ENCODE measurements at places on chromosomes 6 and 20.
A peak's percentile ranks its signal among the peaks of the same experiment; 100 is the strongest.

DNA sequence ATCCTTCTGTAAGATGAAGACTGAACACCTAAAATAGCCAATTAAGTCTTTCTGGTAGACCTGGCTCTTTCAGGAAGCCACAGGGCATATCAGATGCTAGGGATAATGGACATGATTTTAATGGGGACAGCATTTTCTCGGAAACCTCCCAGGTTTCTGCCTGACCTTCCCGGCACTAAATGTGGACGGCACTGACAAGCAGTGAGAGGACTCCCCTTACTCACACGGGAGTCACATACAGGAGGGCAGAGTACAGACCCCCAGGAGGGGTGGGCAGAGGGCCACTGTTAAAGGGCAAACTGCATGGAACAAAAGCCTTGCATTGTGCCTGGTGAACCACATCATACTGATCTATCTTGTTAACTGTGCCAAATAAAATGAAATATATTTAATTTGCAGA, 19.9 kb downstream of the PSMG4 start:
- DNase-seq, result no peak

DNA sequence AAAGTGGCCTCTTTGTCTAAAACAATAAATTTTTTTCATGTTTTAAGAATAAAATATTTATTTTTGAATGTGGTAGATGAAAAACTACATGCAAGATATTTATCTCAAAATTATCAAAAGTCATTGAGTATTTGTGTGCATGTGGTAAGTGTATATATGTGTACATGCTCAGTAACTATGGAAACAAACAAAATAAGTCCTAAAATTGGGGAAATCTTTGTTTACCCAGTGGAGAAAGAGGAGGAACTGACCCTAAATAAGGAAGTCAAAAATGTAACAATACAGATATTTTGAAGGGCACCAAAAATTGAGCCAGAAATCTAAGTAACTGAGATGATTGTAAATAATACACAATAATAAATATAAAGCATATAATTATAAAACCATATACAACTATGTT, 639.2 kb downstream of the MAFB start:
- DNase-seq, result no peak

GRCh38 chr6:144292372-144292771, 7.2 kb downstream of the UTRN start:
- no peak for DNase-seq

DNA sequence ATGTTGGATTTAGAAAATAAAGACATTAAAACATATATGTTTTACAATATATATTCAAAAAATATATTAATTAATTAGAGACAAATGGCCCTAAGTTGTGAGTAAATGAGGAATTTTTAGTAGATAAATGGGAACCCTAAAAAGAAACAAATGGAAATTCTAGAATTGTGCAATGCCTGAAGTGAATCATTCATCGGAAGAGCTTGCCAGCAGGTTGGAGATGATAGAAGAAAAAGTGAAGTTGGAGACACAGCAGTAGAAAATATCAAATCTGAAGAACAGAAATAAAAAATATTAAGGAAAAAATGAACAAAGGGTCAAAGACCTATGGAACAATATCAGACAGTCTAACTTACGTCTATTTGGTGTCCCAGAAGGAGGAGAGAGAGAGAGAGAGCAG, 109.4 kb upstream of the NEDD9 start:
- no peak for DNase-seq

- DNase-seq, result peak; percentile 63
Observed at GRCh38 chr20:36808317-36809257, 35.0 kb upstream of the DSN1 start.

DNA sequence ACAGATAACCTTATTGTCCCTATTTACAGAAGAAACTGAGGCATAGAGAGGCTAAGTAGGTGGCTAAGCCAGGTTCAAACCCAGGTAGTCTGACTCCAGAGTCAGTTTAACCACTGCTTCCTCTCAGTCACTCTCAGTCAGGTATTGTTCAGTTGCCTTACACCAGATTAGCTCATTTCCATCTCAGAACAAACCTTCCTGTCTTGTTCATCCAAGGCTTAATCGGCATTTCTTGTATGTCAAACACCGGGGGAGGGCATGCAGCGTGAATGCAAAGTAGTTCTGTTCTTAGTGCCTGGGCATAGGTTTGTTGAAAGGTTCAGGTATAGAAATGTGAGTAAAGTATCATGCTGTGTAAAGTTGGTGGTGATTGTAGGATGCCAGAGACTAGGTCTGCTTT, 51.7 kb downstream of the CTNNBL1 start:
- DNase-seq, result no peak

DNA sequence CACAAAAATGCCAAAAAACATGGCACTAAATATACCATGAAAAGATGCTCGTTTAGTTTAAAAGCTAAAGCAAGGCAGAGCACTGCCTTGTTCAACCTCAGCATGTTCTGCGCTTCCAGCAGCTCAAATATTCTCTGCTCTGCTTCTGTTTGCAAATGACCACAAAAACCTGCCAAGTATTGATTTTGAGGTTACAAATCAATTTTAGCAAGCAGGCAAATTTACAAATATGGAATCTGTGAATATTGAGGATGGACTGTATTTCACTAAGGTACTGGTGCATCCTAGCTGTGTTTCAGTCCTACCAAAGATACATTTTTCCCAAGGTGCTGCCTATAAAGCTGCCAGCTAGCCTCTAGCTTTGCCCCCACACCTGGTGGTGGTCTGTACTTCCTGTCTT, 449.9 kb downstream of the PREX1 start:
- DNase-seq, result no peak

DNA sequence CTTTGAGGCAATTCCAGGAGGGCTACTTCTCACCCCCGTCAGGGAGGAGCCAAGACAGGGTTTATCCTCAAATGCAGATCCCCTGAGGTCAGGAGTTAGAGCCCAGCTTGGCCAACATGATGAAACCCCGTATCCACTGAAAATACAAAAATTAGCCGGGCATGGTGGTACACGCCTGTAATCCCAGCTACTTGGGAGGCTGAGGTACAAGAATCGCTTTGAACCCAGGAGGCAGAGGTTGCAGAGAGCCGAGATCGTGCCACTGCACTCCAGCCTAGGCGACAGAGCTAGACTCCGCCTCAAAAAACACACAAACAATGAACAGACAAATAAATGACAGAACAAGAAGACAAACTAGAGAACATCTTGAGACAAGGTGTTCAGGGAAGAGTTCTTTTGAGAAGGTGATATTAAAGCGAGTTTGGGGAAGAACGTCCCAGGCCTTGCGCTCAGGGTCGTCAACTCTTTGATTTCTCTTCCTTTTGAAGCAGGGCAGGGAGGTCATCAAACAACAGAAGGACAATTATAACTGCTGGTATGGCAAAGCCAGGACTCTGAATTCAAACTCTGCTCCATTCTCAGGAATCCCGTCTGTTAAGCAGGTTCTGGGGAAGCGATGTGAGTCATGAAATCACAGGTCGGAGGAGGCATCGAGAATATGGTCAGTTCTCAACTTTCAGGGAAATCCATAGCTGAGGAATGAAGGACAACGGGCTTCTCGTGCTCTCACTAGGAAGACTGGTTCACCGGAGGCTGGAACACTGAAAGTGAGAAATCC, 1.4 kb upstream of the RALY start:
- no peak for DNase-seq

- DNase-seq, result no peak
Observed at GRCh38 chr6:129923530-129924250, 62.6 kb upstream of the TMEM244 start.

DNA sequence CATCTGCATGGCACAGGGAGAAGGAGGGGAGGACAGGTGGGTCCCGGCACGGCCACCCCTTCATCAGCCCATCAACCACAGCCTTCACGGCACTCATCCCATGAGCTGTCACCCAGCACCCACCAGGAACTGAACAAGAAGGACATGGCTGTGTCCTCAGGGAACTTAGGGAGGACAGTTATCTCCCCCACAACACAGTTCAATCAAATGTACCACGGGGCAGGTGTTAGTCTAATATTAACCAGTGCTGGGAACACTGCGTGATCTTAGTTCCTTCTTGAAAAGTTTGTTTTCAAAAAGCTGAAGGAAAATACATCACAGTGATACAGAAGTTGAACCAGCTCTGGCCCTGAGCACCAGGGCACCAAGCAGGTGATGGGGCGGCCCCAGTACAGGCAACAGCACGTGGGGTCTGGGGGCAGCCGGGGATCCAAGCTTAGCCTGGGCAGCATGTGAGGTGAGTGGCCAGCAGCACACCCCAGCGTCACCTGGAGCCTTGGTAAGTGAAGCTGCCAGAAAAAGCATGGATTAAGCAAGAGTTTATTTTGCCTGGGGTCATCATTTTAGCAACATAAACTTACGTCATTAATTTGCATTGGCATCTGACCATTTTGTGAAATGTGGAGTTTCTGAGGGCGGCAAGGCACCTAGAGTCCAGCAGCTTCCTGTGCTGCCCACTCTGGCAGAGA, 35.5 kb upstream of the AFDN start:
- no peak for DNase-seq

DNA sequence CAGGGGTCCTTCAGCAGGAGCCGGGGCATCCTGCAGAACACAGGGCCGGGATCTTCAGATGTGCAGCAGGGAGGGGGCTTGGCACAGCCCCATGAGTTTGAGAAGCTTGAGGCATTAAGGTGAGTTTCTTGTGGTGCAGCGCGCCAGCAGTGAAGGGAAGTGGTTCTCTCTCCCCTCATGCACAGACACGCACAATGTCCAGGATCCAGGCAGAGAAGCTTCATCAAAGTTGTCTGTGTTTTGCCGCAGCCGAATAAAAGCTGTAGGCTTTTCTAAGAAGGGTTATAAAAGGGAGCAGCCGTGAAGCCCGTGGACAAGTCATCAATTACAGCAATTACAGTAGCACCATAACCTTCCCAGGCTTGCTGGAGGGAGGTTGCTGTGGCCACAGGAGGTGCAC, 491.0 kb upstream of the CDH4 start:
- DNase-seq, result no peak

- DNase-seq, result no peak
Observed at GRCh38 chr6:20840675-20841074, 306.4 kb downstream of the CDKAL1 start.

DNA sequence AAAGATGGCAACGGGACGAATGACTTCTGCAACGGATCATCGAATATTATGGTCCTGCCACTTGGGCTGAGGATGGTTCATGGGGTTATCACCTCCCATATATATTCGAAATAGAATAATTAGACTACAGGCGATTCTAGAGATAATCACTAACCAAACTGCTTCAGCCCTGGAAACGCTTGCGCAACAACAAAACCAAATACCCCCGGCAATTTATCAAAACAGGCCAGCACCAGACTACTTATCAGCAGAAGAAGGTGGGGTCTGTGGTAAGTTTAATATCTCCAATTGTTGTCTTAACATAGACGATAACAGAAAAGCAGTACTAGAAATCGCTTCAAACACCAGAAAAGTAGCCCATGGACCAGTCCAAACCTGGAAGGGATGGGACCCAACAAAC, 31.0 kb upstream of the ULBP3 start:
- no peak for DNase-seq

DNA sequence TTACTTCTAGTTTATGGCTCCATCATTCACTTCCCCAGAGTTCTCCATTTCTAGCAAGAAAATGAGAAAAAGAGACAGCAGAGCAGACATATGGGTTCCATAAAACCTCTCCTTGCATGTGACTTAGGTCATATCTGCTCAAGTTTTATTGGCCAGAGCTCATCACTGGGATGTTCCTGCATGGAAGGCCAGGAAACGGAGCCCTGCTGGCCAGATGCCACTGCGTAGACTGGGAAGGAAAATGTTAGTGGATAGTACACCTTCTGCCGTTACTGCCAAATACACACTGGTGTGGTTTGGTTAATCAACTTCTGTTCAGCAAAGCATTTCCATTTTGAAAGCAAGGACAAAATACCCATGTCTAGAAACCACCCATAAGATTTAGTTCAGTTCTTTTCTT, 220.6 kb upstream of the TSHZ2 start:
- no peak for DNase-seq

GRCh38 chr20:48600470-48600945, 227.3 kb downstream of the PREX1 start:
- no peak for DNase-seq

DNA sequence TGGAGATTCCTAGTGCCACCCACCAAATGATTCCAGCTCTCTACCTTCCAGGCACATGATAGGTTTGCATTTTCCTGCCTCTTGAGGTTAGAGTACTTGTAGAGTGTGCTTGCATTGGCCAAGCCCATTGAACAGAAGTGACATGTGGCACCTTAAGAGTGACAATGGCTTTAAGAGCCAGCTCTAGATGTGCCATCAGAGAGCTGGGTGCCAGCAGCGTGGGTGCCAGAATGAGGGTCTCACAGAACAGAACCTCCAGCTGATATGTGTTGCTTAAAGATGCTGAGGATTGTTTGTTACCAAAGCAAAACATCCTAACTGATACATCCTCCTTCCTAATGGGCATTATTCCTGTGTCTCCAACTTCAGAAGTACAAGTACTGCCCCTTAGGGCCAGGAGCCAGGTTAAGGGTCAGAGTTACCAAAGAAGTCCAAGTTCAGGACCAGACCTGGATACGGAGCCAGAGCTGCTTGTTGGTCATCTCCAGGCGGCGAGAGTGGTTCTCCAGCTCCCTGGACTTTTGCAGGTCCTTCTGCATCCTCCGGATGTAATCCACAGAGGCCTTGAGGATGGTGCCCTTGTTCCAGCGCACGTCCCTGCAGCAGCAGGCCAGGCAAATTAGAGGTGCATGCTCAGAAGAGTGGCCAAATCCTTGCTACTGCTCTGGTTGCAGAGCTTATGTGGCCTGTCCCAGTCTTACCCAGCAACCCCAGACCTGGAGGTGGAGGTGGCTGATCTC, 47.5 kb downstream of the MDFI start:
- DNase-seq, result no peak

- no peak for DNase-seq
Observed at GRCh38 chr6:40251637-40252300, 317.5 kb upstream of the MOCS1 start.

DNA sequence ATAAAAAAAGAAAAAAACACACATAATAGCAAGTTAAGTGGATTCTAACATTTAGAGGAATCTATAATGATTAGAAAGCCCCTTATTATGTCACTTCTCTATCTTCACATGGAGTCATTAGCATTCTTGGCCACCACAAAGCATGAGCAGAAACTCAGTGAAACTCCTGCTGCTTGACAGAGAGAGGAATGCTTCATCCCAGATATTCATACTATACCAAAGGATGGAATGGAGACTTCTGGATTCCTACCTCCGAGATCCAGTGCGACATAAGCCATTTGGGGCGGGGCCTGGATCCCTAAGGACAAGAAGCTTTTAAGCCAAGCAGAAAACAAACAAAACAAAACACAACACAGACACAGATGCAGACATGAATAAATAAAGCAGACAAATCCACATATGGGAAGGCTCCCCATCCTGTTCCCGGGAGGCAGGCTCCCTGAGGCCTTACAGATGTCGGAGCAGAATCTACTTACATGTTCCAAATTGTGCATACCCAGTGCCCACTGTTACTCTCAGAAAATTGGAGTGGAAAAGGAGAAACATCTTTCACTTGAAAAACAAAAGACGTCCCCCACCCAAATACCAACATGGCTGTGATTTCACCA, 727.3 kb downstream of the MAFB start:
- no peak for DNase-seq

DNA sequence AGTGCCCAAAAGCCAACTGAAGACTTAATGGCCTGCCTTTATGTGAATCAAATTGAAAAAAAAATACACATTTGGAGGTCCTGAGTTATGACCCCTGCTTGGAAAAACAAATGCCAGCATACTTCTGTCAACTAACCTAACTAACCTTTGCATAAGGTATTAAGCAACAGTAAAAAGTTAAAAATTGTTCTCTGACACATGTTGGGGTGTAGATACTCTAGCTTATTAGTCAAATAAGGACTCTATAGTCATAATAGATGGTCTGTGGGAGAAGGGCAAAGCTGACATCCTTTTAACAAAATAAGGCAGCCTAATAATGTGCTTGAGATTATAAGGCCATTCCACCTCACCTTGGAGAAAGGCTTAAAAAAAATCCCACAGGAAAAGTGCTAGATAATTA, 140.5 kb downstream of the HIVEP2 start:
- no peak for DNase-seq
